GM12865 (cell line): ENCODE measurements at places on chromosomes 5 and 9.

DNA sequence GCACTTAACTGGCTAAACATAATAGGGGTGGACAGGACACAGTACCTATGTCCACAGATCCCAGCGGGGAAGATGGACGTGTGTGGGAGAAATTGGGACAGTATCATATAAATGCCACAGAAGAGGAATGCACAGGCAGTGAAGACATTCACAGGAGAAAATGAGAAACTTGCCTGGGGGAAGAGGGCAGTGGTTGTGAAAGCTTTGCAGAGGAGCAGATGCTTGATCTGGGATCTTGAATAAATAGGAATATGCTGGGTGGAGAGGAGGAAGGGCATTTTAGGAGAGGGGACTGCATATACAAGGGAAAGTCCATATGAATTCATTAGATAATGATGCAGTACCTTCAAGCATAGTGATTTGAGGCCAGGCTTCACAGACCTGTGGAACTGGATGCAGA, 13.6 kb downstream of the TMEM268 start:
- no peak for DNase-seq

- no peak for DNase-seq
Measured at GRCh38 chr5:132388244-132389050, 18.9 kb downstream of the SLC22A5 start.

DNA sequence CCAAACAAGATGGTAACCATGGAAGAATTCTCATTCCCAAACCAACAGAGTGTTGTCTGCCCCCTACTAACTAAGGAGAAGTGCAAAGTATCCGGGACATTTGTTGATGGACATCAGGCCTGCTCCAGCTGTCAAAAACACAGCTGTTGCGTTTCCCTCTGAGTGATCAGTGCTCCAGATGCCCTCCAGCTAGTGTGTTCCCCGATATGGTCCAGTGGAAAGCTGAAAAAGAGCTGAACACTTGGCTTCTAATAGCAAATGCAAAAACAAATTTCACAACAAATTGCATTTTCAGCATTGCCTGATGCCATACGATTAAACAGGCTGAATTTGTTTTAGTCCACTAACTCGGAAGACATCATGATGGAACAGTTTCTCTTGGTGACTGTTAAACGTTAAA, 1398.7 kb downstream of the PTPRD start:
- no peak for DNase-seq

GRCh38 chr9:105360344-105360743, 87.5 kb upstream of the FSD1L start:
- DNase-seq: no peak

- DNase-seq: no peak
Measured at GRCh38 chr9:77427256-77427927, 220.7 kb downstream of the GNA14 start.

DNA sequence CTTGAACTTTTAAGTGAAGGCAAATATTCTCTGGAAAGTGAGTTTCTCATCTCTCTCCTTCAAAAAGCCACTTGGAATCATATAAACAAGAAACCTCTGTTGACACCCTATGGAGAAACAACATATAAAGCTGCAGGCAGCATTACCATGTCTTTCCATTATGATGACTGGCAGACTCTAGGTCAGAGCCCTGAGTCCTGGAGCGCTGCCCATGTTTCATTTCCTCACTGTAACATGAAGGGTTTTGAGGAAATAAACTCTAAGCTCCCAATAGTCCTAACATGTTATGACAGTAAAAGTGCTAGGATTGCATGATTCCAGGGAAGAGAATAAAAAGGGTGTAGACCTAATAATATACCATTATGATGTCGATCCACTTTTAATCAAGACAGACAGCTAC, 220.6 kb downstream of the CTNND2 start:
- no peak for DNase-seq

DNA sequence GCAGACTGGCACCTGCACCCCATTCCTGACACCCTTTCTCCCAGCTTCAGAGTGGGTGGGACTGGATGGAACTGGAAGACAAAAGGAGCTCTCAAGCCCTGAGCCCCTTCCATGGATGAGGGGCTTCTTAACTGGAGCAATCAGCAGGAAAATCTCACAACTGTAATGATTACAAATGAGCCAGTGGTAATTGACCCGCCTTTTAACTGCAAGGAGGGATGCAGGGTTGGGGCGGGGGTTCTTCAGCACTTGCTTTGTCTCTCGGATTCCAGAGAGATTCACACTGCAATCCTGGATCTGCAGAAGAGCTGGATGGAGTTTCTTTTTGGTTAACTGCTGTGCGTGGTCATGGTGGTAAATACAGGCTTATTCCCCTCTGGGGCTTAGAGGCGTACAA, 160.1 kb upstream of the SHB start:
- no peak for DNase-seq
